Fibroblast of upper back skin (primary cell): ENCODE measurements at places on chromosomes 11 and 22.

GRCh38 chr22:22229683-22230420 is 14.7 kb upstream of the VPREB1 start:
- DNase-seq, result no peak

GRCh38 chr11:34509336-34509876 is 4.2 kb downstream of the ELF5 start:
- DNase-seq, result no peak

DNA sequence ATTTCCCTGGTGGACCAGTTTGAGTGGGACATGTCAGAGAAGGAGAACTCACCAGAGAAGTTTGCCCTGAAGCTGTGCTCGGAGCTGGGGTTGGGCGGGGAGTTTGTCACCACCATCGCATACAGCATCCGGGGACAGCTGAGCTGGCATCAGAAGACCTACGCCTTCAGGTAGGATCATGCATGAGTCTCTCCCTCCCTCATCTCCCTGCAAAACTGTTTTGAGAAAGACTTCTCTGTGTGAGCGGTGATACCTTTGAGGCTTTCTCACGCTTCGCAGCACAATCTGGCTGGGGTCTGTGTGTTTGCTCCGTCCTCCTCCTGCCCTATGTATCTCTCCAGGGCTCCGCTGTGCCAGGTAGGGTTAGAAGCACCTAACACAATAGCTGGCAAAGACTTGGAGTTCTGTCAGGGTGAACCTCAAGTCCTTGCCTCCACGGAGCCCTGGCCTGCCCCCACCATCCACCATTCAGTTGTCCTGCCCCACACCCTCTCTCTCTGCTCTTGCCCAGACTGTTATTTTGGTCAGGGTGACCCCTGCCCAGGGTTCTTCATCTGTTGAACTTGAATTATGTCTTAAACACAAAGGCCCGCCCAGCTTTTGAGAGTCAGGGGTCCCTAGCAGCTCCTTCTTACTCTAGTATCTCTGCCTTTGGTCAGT is 13.4 kb downstream of the DERL3 start:
- no peak for DNase-seq

- no peak for DNase-seq
These were observed 16.6 kb upstream of the RAB1B start for GRCh38 chr11:66251809-66252208.
